ENCODE measurements at places on chromosomes 5 and 9.

GRCh38 chr5:166117072-166118066 is 2174.1 kb upstream of the WWC1 start:
- no peak for DNase-seq

DNA sequence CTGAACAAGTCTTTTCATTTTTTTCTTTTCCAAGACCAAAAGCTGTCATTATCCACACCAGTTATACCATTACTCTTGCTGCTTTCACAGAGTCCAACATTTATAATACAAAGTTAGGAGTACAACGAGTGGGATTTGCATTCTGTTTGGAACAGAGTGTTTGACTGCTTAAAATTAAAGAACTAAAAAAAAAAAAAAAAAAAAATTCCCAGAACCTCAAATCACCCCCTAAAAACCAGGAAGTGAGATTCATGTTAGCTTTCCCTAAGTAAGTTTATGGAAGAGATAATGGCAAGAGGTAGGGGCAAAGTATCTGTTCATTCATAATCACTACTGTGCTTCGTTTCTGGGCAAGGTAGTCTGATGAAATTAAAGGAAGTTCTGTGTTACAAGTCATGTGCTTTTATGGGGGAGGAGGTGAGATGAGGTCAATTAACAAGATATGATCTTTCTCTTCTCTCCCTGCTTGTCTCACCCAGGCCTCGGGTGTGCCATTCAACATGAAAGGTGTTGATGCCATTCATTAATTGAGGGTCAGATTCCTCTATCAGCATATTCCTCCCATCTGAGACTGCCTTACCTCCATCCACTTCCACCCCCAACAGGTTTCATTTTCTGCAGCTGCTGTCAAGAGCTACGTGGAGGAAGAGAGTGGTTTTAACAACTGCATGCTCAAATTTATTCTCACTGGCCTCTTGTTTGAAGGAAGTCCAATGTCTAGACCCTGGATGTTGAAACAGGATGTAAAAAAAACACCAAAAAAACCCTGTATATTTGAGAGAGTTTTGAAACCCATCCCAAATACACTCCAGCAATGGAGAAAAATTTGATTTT is 58.1 kb downstream of the MARCHF3 start:
- DNase-seq, result no peak

GRCh38 chr5:159362220-159362619 is 31.9 kb upstream of the IL12B start:
- no peak for DNase-seq

DNA sequence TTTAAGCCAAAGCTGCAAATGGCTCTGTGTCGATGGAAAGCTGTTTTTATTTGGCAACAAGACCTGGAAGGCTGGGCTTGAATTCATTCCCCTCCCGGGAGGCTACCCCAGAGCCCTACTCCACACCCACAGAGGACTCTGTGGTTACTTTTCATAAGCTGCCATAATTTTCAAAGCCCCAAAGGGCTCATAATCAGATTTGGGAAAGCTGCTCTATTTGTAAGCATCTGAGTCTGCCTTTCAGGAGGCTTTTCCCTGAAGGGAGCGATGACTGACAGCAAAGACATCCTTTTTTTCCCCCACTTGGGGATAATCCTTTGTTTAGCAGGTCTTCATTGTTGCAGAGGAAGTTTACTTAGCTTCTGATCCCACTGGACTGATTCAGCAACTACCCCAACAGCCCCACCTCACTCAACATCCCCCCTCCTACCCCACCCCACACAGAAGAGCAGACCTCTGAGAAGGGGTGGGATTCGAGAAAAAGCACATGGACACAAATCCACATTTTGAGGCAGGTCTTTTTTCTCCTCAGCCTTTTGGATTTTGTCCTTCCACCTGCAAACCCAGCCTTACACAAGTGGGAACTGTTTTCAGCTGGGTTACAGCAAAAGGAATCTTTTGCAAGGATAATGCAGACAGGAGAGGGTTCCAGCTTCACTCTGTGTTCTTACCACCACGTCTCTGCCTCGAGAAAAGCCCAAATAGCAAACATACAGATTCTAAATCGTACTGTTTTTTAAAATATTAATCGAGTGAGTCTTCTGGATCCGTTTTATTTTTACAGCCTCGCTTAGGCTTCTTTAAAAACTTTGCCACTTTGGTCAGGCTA is 244.4 kb upstream of the TUT7 start:
- DNase-seq, result no peak

- DNase-seq, result no peak
Measured at GRCh38 chr9:34611251-34611810, 566 bp downstream of the RPP25L start.

DNA sequence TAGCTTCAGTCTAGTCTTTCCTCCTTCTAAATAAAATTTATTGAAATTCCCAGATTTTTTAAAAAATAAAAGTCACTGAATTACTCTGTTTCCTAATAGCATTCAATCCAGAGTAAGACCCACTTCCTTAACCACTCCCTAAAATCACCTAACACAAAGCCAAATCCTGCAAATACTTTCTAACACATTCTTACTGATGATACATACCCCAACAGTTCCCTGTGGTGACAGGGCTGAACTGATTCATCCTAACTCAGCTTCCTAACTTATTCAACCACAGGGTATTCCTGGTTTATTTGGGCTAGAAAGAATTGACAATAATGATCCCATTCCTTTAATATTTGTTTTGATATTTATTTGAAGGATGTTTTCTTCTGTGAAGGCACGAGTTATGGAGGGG is 40.7 kb upstream of the ZNF300 start:
- DNase-seq, result no peak

- DNase-seq, result no peak
Measured at GRCh38 chr9:77968506-77968905, 63.1 kb downstream of the GNAQ start.

DNA sequence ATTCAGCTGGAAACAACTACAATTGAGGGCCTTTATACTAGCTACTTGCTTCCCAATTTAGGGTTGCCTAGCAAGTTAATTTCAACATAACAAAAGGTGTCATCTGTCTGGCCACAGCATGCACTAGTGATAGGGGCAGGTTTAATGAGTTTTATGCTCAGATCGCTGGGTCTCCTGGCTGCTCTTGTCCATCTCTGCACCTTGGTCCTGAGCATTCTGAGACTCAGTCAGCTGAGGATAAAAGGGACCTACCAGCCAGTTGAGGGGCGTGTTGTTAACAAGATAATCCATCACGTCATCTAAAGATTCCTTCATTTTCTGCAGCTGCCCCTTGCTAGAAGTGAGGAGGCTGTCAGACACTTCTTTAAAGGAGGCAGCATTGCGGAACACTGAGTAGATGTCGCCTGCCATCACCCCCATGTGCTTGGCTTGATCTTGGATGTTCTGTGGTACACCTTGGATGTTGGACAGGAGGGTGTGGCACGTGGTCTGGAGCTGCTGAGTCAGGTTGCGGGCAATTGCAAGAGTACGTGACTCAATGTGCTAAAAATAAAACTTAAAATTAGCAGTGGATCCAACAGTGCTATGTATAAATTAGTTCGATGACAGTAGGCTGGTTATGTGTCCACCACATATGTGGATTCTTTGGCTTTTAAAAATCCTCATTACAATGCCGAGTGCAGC is 11.0 kb downstream of the PLIN2 start:
- no peak for DNase-seq

DNA sequence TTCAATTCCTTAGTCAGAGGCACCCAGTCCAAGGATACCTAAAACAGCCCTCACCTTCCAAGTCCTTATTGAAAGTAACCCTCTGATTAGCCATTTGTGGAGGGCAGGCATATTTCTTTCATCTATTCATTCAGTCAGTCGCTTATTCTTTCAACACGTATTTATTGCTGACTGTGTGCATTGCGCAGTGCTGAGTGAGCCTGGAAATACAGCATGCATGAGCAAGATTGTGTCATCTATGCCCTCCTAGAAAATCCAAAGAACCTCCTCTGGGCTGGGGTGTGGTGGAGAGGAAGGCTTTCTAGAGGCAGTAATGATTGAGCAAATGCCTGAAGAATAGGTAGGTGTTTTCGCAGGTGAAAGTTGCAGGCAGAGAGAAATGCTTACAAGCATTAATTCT is 8.5 kb upstream of the FEM1C start:
- no peak for DNase-seq

All from SHP77 (cell line).